ENCODE measurements at places on chromosomes 16 and 17.

DNA sequence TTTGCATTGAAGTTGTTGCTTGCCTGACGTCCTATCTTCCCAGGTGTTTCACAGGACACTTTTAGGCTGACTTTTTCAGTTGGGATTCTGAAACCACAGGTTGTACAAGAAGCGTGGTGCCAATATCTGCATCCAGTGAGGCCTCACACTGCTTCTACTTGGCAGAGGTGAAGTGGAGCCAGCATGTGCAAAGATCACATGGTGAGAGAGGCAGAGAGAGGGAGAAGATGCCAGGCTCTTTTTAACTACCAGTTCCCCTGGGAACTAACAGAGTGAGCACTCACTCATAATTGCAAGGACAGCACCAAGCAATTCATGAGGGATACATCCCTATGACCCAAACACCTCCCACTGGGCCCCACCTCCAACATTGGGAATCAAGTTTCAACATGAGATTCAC lies 5.8 kb upstream of the ABCA6 start:
- no peak for DNase-seq

DNA sequence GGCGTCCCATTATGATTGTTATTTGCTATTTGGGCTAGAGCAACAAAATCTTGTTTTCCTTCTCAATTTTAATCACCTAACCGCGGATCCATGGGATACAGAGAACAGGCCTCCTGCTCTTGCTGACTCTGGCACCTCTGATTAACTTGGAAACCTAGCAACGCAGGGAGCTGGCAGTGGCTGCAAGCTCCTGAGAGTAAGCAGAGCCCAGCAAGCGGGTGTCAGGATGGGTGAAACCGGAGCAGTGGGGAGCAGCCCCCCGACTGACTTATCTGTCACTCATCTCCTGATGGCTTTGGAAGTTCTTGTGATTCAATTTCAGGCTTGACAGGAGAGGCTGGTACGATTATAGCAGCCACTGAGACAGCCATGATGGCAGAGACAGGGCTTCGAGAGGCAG lies 45.5 kb upstream of the CDC42EP4 start:
- no peak for DNase-seq

GRCh38 chr17:69704935-69705334 lies 290.4 kb downstream of the MAP2K6 start:
- no peak for DNase-seq

DNA sequence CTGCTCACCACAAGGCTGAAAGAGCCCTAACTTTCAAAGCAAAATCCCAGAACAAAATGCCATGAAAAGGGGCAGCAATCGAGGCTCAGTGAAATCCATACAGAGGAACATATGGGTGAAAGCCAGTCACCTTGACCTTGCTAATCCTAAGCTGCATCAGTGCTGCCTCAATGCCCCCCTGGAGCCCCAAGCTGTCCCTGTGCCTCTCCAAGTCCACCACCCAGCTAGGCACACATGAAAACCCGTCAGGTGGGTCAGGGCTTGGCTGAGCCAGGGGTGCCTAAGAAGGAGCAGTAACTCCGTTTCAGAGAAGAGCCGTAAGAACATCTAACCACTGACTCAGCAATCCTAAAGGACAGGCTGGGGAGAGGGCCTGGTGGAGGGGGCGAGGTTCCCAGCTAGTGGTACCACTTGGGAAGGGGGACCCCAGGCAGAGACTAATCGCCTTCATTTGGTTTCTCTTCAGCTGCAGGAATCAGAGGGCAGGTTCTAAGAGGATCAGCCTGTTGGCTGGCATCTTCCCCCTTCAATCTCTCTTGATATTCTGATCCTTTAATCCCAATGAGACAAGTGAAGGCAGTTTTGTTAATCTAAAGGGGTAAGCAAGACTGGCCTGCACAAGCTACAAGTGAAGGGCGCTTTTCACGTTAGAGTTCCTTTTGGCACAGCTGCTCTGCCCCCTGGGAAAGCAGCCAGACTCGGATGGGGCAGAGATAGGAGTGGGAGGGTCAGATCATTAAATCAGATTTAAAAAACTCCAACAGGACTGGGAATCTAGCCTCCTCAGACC lies 7.6 kb downstream of the PITPNA start:
- no peak for DNase-seq

DNA sequence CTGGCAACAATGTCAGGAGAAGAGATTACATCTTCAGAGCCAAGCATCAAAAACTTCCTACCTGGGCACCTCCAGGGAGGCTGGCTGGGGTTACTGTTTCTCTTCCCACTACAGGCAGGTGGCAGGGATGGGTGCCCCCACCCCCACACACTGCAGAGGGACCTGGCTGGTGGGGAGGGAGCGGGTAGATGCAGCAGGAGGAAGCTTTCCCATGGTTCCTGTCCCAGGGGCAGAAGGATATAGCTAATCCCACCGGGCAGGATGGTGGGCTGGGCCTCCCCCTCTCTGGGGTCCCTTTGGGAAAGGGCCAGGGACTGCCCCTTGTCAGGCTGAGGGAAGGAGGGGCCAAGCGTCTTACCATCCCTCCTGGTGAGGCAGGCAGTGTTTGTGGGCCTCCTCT lies 16.7 kb upstream of the MTMR4 start:
- no peak for DNase-seq

- DNase-seq = no peak
These were observed 56.2 kb upstream of the TEKT3 start for GRCh38 chr17:15397620-15398019.

DNA sequence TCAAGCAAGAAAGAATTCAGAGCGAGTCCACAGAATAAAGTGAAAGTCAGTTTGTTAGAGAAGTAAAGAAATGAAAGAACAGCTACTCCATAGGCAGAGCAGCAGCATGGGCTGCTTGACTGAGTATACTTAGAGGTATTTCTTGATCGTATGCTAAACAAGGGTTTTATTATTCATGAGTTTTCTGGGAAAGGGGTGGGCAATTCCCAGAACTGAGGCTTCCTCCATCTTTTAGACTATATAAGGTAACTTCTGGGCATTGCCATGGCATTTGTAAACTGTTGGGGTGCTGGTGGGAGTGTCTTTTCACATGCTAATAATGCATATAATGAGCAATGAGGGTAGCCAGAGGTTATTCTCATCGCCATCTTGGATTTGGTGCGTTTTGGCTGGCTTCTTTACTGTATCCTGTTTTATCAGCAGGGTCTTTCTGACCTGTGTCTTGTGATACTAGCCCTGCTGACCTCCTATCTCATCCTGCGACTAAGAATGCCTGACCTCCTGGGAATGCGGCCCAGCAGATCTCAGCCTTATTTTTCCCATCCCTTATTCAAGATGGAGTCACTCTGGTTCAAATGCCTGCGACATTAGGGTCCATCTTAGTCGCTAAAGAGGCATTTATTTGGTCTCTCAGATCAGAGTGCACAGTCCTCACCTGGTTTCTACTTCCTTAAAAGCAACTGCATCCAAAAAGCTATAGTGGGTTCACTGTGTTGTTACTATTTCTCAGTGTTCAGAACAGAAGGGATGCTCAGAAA lies 100.6 kb upstream of the CACNG5 start:
- DNase-seq = no peak

GRCh38 chr17:18156171-18156975 lies 27.3 kb upstream of the ALKBH5 start:
- no peak for DNase-seq

GRCh38 chr17:49727380-49727779 lies 19.6 kb upstream of the SLC35B1 start:
- DNase-seq = no peak

GRCh38 chr16:35750701-35751104 lies 2291.3 kb downstream of the TP53TG3F start:
- DNase-seq = no peak

- DNase-seq = no peak
These were observed 447 bp downstream of the SDK2 start for GRCh38 chr17:73643852-73644144.

DNA sequence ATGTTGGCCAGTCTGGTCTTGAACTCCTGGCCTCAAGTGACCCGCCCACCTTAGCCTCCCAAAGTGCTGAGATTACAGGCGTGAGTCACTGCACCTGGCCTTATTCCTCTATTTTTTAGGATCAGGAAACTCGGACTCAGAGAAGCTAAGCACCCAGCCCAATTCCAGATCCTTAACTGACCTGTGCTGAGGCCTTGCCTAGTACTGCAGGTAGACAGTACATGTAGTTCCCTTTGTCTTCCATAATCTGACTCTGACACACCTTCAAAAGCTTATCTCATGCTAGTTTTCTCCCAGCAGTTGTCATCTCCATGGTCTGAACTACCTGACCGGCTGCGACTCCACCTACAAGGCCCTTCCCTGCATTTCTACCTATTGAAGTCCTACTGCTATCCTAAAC lies 65.7 kb upstream of the AXIN2 start:
- DNase-seq = no peak

DNA sequence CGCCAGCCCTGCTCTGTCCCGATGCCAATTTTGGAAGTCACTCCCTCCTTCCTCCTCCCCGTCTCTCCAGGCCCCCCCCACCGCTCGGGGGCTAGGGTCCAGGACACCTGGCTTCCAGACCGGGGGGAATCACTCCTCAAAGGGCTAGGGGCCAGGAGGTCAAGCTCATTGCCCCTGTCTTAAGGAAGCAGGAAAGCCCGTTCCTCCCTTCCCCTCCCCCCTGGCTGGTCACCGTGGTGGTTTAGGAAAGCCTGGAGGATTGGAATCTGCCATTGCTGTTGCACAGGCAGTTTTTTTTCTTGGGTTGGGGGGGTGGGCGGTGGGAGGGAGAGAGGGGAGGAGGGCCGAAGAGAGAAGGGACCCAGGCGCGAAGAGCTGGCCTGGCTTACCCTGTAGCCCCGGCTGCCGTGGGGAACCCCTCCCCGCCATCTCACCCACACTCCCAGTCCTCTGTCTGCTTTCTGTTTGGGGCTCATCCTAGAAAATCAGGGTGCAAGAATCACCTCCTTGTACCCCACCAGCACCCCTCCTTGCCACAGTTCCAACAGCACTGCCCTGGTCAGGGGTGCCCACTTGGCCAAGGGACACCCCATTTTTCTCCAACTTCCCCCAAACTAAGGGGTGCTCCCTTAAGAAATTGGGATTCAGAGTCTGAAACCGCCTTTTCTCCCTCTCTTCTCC lies 2.9 kb upstream of the BCL6B start:
- peak; percentile 75 for DNase-seq

DNA sequence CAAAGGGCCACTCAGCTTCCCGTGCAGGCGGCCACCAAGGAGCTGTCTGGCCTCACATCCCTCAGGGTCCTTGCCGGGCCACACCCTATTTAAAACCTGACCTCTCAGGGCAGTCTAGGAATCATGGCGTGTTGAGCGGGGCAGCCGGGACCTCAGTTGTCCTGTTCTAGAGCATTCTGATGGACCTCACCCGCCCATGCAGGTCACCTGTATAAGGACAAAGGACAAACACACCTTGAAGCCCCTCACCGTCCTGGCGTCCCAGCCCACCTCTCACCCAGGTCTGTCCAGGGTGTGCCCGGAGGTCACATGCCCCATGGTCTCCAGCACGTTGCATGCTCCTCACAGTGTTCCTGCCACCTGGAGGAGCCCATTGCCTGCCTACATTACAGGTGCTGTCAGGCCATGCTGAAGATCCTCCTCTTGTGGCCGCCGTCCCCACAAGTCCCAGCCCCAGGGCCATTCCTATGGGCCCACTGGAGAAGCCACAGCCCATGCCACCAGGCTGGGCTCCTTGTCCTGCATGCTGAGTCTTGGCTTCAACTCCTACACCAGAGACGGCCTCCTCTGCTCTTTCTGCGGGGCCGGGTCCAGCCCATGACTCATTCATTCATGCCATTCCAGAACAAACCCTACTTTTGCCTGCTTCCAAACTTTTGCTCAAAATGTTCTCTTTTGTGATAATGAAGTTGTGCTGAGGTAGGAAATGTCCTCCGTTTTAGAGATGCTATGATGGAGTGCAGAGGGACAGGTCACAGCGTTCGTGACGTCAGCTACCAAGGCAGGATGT lies 46.3 kb downstream of the PEMT start:
- DNase-seq = no peak

- DNase-seq = no peak
These were observed 21.4 kb downstream of the HIC1 start for GRCh38 chr17:2076087-2076984.

DNA sequence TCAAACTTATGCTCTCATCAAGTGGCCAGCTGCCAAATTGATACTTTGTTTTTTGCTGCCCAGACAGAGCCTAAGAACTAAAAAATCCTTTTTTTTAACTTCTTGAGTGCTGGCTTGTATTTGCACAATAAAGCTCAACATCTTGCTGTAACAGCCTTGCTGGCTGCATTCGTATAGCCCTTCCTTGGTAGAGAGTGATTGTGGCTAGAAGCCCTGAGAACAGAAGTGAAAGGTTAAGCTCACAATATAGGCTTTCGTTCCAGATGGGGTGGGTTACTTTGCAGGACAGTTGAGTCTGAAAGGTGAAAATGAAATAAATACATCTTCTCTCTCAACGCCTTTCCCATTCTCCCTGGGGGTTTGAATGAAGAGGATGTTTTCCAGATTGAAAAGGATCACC lies 278.8 kb downstream of the HS3ST3B1 start:
- no peak for DNase-seq

- no peak for DNase-seq
These were observed 94.2 kb downstream of the DNAH3 start for GRCh38 chr16:21056396-21056795.

DNA sequence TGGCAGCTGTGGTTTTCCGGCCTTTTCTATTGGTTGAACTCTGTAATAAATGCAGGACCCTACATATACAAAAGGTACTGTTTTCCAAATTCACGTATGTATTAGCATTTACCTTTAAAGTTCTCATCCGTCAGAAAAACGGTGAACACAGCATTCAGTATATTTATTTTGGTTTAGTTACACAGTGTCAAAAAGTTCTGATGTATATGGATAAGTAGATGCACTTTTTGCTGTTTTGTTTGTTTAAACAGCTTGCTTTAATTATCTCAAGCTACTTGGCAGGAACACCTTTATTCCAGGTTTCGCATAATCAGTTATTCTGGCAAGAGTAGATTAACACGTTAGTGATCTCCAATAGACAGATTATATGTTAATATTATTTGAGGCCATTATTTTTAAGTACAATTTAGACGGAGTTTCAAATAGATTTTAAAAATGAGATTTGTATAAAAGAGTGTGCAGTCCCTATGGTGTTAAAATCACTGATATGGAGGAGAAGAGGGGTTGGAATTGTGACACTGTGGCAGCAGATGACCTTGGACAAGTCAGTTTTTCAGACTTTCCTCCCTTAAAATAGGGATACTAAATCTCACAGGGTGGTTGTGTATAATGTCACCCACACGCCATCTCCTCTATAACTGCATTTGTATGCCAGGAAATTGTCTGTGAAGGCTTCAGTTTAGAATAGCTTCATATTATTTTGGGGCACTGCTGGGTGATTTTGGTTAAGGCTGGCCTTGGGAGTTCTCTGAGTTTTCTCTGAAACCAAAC lies 2.1 kb downstream of the HERPUD1 start:
- DNase-seq = no peak

- no peak for DNase-seq
These were observed 53.8 kb upstream of the ARL6IP1 start for GRCh38 chr16:18855196-18855595.

- no peak for DNase-seq
These were observed 479.3 kb downstream of the KCNJ18 start for GRCh38 chr17:22171631-22172030.

GRCh38 chr16:46466239-46466638 lies 154.9 kb downstream of the SHCBP1 start:
- no peak for DNase-seq

DNA sequence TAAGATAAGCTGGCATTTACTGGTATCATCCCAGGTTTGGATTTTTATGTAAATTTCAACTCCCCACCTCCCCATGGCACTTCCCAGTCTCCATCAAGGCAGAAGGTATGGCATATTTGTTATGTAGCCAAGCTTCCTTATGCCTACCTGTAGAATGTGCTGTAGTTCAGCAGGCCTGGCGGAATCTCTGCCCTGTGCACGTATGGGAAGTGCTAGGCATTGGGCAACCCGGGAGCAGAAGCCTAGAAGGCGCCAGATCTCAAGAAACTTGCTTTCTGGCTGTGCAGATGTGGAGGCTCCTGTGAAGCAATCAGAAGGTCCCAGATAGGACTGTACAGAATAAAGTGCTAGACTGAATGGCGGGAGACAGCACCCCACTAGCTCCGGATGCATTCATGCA lies 64.7 kb downstream of the SNX20 start:
- DNase-seq = no peak

Data from body of pancreas (tissue), 4 donors.